ENCODE measurements at places on chromosomes 1 and 21. TPM values are rescaled to one million over a fixed set of nuclear protein-coding genes. Genes with fewer than 3 reads are reported as not detected.

DNA sequence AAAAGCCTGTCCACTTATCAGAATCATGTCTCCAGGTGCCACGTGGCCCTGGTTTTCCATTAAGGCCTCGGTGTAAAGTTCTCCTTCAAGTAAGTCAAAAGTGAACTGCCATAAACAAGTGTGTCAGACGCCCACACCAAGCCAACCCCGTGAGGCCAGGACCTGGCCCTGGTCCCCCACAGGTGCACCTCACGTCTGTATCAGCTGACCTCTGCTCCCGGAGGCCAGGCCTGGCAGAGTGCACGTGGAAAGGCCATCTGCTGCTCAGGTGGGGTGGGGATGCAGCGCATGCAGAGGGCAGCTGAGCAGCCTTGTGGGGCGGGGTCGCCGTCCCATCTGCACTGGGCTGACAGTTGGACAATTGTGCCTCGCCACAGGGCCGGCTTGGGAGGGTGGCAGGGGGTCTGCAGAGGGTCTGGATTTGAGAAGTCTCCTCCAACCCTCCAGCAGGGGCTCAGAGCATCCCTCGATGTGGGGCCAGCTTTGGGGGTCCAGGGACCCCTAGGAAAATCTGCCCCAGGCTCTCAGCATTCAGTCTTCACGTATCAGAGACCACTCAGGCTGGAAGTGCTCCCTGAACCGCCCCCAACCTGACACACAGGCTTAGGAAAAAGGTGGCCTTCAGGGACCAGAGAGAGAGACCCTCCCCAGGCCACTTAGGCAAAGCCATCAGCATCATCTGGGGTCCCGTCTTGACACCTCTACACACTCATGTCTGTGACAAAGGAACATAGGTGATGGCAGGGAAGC is 3.0 kb downstream of the SLC19A1 start:
- DNase-seq = no peak

PPIAL4G gene
- 0.06 TPM for polyA plus RNA-seq

PLA2G5 gene
- polyA plus RNA-seq = not detected

GRCh38 chr21:26136671-26137070 is 33.9 kb downstream of the APP start:
- DNase-seq = no peak

GRCh38 chr1:226369110-226369509 is 38.8 kb downstream of the PARP1 start:
- DNase-seq = no peak
